ENCODE measurements at places on chromosomes 4 and X.
A peak's percentile ranks its signal among the peaks of the same experiment; 100 is the strongest.

DNA sequence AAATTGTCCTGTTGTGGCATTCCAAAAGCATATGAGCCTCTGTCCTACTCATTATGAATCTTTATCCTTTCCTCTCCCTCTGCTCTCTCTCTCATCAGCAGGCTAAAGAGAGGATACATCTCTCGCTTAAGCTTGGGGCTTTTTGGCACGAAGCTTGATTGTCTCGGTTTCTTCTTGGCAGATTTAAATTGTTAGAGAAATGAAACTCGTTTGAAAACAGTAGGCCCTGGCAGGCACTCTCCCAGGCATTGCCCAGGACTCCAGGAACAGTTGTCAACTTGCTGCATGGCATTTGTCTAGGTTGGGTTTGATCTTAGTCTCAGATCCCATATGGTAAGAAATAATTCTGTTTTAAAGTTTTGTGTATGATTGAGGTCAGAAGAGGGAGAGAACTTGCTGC, 35.5 kb downstream of the NAA11 start:
- no peak for DNase-seq

- DNase-seq = no peak
Measured at GRCh38 chr4:184329235-184329634, 111.6 kb upstream of the ENPP6 start.

DNA sequence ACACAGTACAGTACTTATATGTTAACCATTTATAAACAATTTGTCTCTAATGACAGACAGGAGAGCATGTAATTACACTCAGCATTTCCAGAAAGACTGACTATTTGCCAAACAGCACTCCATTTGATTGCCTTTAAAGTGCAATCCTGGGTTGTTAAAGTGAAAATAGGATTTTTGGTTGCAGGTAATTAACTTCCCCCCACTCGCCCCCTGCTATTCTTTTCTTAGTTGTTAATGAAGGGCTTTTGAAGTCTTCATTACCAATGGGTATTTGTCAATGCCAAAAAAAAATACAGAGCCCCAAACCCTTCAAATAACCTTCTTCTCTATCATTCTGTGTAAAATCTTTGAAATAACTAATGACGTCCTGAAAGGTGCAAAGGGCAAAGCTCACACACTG, 825.6 kb downstream of the STPG2 start:
- DNase-seq = no peak

GRCh38 chr4:125891597-125892258, 577.0 kb downstream of the FAT4 start:
- DNase-seq = peak; percentile 95

DNA sequence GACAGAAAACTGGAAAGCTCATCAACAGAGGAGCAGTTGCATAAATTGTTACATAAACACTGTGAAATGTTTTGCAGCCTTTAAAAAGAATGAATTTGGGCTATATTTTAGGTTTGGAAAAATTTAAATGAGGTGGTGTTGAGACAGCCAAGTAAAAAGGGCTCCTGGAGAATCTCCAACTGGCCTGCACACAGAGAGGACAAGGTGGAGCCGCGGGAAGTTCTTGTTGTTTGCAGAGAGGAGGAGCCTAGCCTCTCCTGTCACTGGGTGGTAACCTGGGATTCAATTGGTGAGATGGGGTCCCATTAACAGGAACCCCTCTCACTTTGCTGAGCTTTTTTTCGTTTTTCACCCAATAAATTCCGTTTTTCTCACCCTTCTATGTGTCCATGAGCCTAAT, 13.4 kb downstream of the GIMD1 start:
- no peak for DNase-seq

- DNase-seq = no peak
Measured at GRCh38 chr4:7359400-7360062, 75.2 kb downstream of the PSAPL1 start.

DNA sequence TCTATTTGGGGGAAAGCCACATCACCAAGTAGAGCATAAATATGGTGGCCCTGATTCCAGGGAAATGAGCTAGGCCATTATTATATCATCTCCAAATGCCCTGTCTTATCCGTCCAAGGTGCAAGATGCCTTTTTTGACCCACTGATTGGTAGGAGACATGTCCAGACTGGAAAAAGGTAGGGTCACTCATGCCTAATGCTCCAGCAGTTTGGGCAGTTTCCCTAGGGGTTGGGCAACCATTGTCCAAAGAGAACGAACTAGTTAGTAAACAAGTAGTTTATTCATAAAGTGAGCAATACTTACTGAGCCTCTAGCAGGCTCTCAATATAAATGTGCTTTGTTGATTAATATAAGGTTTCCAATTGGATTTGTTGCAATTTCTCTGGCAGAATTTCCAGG, 6.2 kb downstream of the FHDC1 start:
- DNase-seq = no peak

- DNase-seq = no peak
Measured at GRCh38 chr4:5971078-5971450, 47.2 kb downstream of the C4orf50 start.

- no peak for DNase-seq
Measured at GRCh38 chr4:73281396-73281795, 22.8 kb upstream of the ANKRD17 start.

- no peak for DNase-seq
Measured at GRCh38 chrX:15750611-15751154, 12.6 kb downstream of the CA5B start.

DNA sequence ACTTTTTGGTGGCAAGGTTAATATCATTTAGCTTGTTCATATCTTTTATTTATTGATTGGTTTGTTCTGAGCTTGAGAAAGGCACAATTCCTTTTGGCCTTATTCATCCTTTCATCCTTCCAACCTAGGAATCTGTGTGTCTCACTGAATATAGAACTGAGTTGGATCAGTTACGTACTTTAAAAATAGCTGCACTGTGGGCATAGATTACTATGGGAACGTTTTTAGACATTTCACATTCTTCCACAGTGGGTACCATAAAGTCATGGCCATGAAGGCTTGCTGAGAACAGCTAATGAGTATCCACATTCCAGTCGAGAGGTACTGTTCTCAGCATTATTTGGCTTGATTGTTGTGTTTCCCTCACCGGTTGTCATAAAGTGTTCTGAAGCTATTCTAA, 217.0 kb upstream of the DKK2 start:
- no peak for DNase-seq

DNA sequence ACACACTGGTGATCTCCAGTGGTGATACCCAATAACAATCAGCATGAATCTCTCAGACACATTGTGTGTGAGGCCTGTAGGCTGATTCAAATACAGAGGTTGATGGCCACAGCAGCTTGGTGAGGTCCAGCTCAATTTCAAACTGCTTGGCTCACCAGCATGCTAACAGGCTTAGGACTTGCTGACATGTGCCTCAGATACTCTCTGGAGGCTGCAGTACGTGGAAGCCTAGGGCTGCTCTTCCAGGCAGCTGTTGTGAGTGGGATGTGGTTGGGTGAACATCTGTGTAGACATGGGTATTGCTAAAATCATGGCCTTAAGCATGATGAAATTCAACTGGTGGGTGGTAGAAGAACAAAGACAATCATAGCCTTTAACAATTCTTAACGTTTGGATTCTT, 4.3 kb downstream of the CXCL9 start:
- no peak for DNase-seq

DNA sequence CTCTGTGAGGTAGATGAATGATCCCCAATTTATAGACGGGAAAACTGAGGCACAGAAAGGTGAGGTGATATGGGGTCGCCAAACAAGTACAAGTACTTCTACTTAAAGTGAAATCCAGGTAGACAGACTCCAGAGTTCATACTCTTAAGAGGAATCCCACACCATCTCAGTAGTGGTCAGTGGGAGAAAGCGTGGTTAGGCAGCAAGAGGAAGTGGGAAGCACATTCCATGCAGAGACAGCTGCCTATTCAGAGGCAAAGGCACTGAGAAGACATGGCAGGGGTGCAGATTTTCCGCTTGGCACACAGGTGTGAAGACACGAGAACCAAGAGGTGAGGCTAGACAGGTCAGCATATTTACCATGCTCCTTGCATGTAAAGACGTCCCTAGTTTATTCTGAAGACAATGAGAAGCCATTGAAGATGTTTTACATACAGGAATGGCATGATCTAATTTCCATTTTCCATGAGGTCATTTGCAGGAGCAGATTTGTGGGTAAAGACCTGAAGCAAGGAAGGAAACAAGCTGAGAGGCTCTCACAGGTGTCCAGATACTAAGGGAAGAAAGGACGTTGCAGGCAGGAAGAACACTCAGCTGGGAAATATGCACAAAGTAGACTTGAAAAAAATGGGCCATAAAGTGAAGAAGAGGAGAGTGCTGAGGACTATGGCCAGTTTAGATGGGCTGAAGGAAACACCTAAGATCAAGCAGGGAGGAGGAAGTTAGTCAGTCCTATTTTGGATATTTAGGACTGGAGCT, 17.3 kb upstream of the CLNK start:
- no peak for DNase-seq

- no peak for DNase-seq
Measured at GRCh38 chrX:39487166-39487968, 610.4 kb downstream of the BCOR start.

DNA sequence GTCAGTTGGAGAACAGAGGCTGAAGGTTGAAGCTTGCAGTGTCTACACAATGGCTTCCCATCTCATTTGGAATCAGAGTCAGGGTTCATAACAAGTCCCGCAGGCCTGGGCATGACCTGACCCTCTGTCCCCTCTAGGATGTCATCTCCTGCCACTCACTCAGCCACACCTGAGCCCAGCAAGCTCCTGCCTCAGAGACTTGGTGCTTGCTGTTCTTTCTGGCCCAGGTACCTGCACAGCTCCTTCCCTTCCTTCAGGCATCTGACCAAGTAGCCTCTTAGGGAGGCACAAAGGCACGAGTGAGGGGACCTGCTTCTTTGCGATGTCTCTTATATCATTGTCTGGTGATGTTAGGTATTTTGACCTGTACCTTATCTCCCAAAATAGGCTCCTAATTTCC, 9.0 kb downstream of the ZBTB49 start:
- DNase-seq = no peak
